ENCODE measurements at places on chromosomes 5 and 9.
A peak's percentile ranks its signal among the peaks of the same experiment; 100 is the strongest.

GRCh38 chr9:86494644-86495111 lies 140.5 kb upstream of the TUT7 start:
- peak; percentile 59 for DNase-seq

GRCh38 chr9:123000371-123001068 lies 32.9 kb upstream of the GPR21 start:
- no peak for DNase-seq

- peak; percentile 34 for DNase-seq
These were observed 48.9 kb upstream of the CHD1 start for GRCh38 chr5:98977723-98978122.

GRCh38 chr9:75964427-75964826 lies 74.0 kb downstream of the PCSK5 start:
- peak; percentile 95 for DNase-seq

DNA sequence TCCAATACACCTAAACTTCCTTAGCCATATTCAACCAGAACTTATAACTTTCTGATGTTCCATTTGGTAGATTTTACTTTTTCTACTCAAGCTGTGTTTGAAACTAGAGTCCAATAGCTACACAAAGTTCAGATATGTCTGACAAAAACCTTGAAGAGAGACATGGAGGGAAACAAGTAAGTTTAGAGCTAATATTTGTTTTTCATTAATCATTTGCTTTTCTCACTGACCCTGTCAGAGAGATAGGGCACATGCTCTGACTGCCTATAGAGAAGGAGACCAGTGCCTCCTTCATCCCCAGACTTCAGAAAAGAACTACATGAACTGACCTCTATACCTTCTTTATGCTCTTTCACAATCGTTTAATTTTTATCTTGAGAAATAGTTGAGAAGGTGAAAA lies 157.0 kb upstream of the PPP1R2B start:
- no peak for DNase-seq

DNA sequence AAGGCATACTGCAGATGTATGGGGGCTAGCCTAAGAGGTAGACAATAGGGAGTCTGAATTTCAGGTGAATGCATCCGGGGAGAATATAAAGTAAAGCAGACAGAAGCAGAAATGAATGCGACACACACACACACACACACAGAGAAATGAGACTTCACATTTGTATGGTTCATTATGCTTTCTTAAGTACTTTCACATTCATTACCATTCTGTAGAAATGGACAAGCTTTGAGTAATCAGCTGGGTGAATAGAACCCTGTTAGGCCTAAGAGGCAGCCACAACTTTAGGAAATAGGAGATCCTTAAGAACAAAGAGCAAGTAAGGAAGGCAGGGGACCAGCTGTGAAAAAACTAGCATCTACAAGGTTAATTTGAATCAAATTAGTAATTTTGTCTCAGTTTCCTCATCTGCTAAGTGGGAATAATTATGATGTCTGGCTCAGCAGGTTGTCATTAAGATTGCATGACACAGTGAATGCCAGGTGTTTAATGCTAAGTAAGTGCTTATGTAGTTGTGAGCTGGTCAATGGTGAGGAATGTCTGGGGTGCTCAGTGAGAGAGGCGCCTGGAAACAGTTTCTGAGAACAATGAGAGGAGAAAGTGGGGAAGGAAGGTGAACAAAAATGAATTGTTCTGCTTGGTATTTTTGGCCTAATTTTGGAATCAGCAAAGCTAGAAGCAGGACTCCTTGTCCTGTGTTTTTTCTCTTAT lies 265.8 kb upstream of the CLINT1 start:
- no peak for DNase-seq

DNA sequence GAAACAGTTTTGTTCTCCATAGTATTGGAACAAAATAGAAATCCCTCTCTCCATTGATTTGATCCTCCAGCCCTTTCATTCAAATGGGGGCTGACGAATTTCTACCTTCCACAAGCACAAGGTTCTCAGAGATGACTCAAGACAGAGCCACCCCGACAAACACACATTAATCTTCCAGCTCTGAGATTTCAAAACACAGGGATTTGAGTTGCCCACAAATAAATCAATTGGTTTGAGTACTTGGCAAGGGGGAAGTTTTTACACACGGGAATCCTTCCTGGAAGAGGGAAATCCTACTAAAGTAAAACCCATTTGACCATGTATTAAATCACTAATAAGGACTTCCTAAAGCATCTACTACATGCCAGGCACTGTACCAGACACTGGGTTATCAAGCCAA lies 5.4 kb downstream of the ADRA1B start:
- no peak for DNase-seq

GRCh38 chr5:179866241-179867078 lies 7.8 kb upstream of the MRNIP start:
- DNase-seq = no peak

- DNase-seq = no peak
These were observed 183.9 kb downstream of the BRINP1 start for GRCh38 chr9:119185298-119185697.

DNA sequence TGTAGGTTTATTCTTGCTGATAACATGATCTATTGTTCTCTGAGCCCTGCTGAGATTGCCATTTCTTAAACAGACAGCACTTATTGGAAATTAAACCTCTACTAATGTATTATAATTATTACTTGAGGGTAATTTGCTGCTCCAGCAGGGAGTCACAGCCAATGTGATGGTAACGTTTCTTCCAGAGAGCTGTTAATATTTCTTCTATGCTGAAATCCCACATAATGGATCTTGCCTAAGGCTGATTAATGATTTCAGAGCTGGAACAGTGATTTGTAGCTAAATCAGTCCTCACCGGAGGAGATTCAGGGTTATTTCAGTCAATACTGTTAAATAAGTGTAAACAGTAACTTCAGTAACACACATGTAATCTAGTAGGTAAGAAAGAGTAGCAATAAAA lies 170.1 kb downstream of the CDH12 start:
- no peak for DNase-seq

DNA sequence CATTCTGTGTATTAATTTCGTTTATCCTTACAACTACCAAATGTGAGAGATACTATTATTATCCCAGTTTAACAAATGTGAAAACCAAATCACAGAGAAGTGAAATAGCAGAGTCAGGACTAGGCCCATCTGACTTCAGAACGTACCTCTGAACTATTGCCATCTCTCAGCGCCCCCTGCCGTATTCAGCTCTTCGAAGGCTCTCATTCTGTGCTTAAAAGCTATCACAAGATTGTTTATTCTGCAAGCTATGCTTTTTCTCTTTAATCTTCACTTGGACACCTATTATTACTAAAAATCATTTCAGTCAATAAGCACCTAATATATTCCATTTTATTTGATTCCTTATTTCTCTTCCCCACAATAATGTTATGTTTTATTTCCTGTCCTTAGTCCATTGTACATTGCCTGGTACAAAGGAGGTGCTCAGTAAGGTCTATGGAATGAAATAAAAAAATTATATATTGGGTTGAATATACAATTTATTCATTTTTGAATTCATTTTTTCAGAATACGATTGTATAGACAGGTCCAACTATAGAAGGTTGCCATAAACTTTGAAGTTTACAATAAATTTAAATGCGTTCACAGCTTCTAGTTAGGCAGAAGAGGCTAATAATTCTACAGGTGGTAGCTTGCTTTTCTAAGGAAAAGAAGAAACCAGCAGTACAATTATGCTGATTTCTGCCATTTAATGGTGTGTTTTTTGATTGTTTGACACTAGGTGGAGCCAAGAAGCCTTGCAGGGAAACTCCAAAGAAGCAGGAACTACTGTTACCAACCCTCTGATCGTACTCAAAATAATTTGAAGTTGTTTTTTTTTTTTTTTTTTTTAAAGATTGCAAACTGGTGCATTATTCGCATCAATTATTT lies 202.2 kb upstream of the DMRTA1 start:
- peak; percentile 47 for DNase-seq

- DNase-seq = no peak
These were observed 334.4 kb downstream of the PRELID2 start for GRCh38 chr5:145500710-145501109.

- DNase-seq = no peak
These were observed 138.7 kb upstream of the GRHPR start for GRCh38 chr9:37283730-37284325.

- DNase-seq = peak; percentile 61
These were observed 1.0 kb downstream of the RIOK2 start for GRCh38 chr5:97181856-97182545.

GRCh38 chr5:66307647-66308241 lies 163.6 kb downstream of the SREK1 start:
- DNase-seq = peak; percentile 69

- no peak for DNase-seq
These were observed 18.9 kb downstream of the WHRN start for GRCh38 chr9:114486205-114486963.

GRCh38 chr9:76200745-76201144 lies 193.5 kb downstream of the RFK start:
- DNase-seq = no peak

DNA sequence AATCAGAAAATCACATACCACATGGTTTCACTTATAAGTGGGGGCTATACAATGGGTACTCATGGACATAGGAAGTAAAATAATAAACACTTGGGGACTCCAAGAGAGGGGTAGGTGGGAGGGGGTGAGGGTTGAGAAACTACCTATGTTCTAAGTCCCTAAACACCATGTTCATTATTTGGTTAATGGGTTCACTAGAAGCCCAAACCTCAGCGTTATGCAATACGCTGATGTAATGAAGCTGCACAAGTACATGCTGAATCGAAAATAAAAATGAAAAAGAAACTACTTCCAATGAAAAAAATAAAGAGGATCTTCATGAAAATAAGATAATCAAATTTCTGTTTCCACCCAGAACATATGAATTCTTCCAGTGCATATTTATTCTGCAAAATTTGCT lies 208.5 kb downstream of the TMEM161B start:
- DNase-seq = no peak

- no peak for DNase-seq
These were observed 139.4 kb upstream of the CDKN2B start for GRCh38 chr9:22148528-22148875.

GRCh38 chr5:158054223-158055110 lies 195.5 kb upstream of the CLINT1 start:
- peak; percentile 68 for DNase-seq

GRCh38 chr9:13266167-13266566 lies 13.3 kb downstream of the MPDZ start:
- DNase-seq = no peak

GRCh38 chr5:116498503-116499048 lies 76.0 kb downstream of the SEMA6A start:
- DNase-seq = no peak

- DNase-seq = peak; percentile 91
These were observed 33.9 kb downstream of the PTBP3 start for GRCh38 chr9:112299514-112299913.

- DNase-seq = no peak
These were observed 4.7 kb upstream of the CCL28 start for GRCh38 chr5:43416803-43417394.

- DNase-seq = peak; percentile 19
These were observed 140.0 kb downstream of the PBX3 start for GRCh38 chr9:125887172-125887571.

- DNase-seq = no peak
These were observed 67.1 kb upstream of the SLC1A1 start for GRCh38 chr9:4423207-4423610.

DNA sequence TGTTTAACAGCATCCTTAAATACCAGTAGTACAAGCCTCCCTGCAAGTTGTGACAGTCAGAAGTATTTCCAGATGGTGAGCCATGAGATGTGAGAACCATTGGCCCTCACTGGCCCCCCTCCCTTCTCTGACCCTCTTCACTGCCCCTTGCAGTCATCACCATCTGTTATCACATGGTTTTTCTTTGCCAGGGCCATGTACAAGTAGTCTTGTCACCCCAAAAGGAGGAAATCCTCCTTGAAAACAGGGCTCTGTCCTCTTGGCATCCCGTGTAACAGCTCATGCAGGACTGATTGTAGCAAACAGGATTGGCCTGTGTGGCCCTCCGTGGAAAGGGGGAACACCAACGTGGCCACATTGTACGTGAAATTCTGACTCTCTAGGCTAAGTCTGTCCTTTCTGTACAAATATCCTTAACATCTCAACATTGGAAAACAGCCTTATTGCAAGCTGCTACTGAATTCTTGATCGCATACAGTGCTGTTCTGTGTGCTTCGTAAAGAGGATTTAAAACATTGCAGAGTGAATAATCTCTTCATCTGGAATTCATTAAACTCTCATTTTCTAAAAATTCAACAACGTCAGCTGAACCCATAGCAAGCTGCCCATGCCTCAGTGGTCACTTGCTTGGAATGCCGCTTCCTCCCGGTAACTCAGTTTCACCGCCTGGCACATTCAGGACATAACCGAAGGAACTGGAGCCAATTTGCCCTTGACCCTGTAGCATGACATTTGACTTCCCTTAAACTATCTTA lies 171.7 kb downstream of the ATPSCKMT start:
- DNase-seq = no peak

DNA sequence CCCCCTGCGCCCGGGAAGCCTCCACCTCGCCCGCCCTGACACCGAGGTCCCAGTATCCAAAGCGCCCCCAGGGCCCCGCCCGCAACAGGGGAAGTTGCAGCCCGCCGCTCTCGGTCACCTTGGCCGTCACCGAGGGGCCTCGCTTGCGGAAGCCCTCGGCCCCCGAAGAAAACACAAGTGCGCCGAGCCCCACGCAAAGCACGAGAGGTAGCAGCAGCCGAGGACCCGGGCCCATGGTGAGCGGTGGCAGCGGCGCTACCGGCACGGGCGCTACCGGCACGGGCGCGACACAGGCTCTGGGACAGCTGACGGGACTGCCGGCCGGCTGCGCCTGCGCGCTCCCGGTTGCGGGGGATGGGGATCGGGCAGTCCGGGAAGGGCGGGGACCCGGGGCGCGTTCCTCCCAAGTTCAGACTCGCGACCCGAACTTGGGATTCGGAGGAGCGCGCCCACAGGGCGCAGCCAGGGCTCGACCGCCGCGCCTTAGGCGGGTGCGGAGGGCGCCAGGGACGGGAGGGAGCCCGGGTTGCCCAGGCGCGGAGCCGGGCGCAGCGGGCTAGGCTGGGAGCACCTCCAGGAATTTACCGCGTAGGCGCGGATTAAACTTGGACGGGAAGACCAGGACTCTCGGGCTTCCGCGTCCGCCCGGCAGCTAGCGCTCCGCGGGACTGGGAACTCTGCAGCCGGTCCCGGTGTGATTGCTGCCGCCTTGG lies at the start of gene PPIC:
PPIC (minus strand) TSS at position 335 of the 713 bp plus-strand sequence; CDS start at position 235, 100 bp downstream.
- DNase-seq = peak; percentile 93

GRCh38 chr9:100108559-100108958 lies 9.5 kb downstream of the INVS start:
- DNase-seq = no peak

DNA sequence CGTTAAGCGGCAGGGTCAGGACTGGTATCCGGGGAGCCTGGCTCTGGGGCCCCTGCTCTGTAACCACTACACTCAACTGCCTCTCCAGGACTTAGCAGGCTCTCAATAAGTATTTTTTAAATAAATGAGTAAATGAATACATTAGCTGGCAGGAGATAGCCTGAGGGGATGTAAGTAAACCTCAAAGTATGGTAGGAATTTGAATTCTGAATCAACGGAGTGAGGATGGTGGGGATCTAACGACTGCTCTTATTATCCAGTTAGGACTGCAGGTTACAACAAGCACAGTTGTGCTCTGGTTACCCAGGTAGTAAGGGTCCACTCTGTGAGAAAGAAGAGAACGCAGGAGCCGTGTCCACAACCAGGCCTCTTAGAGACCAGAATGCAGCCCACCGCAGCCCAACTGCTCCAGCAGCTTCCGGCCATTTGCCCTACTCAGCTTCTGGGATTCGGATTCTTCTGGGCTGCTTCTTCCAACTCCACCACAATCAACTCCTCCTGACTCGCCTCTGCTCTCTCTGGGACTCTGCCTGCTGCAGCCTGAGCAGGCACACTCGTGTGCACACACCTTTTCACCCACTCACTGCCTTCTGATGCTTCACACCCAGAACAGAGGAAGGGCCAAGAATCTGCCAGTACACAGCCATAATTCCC lies 52.6 kb downstream of the MED27 start:
- peak; percentile 99 for DNase-seq
